Daoy (cell line): ENCODE measurements at places on chromosomes 7 and 10.
A peak's percentile ranks its signal among the peaks of the same experiment; 100 is the strongest.

- no peak for DNase-seq
These were observed 437 bp upstream of the CFAP69 start for GRCh38 chr7:90244565-90244908.

DNA sequence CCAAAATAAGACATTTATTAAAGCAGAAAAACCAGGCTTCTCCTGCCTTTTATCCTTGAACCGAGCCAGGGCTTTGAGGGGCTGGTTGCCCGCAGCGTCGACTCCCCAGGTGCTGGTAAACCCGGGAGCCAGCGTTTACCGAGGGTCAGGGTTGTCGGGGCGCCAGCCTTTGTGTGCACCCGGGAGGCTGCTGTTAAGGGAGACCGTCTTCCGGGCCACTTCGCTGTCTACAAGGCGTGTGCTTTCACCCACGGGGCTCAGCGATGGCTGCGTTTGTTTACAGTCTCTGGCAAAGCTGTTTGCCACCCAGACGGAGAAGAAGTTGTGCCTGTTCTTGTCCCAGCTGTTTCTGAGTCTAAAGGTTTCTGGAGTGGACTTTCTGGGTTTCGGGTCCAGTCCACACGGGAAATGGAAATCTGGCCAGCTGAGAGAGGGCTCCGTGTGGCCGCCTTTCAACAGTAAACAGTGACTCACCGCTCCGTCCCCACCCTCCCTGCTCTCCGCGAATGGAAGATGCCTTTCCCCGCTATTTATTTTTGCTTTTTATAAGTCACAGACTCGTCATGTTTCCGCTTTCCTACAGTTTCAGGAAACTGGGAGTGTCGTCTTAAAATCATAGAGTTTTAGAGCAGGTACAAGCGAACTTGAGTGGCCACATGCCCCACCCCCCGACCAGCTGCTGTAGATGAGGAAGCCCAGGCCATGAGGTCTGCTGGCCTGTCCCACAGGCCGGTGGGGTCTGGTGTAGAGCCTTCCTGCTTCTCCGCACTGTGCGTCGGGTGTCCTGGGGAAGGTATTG lies 2.2 kb downstream of the MAFK start:
- peak; percentile 95 for DNase-seq

GRCh38 chr7:127782654-127783559 lies 130.9 kb downstream of the SND1 start:
- DNase-seq, result no peak

DNA sequence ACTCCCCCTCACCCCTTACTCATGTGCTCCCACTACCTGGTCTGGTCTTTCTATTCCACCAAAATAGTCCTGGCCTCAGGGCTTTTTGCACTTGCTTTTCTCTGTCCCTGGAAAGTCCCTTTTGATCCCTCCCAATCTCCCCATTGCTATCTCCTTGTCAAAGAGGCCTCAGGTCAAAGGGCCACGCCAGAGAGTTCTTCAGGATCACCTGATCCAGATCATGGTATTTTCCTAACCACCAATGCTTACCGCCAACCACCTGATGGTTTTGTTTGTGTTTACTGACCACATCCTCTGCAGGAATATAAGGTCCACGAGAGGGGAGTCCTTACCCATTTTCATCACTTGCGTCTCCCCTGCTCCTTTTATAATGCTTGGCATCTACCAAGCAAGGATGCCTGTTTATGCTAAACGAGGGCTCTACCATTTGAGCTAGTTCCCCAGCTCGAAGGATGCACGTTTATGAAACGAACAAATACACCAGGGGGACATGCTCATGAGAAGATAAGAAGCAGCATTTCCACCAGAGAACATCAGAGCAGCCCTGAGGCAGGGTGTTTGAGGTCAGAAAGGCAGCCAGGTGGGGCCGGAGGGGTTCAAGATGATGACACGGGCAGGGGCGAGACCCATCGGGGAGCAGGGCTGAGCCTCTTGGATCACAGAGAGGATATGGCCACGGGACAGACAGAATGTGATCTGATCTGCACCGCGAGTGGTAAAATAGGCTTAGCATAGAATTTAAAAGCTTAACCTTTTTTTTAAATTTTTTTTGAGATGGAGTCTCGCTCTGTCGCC lies 43.1 kb upstream of the FOXK1 start:
- DNase-seq, result no peak

DNA sequence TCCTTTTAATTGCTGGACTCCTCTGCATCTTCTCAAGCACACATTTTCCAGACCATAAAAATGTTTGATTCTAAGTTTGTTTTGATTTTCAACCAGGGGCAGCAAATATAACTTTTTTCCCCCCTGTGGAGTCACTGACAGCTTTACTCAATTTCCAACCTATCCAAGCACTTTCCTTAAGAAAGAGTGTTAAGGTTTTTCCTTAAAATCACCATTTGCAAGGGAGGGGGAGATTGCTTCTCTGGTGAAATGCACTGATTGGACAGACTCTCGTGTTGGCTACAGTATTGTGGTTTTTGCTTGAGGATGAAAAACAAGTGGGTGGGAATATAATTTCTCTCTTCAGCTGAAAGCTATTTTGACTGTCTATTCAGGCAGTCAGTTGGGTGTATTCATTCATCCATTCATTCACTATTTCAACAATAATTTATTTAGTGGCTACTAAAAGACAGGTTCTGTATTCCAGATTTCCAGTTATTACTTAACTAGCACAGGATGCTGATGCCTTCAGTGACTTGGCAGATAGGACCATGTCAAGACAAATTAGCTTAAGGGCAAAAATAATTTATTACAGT lies 146.3 kb downstream of the BAMBI start:
- no peak for DNase-seq
